ENCODE measurements at places on chromosomes 4 and X.

GRCh38 chr4:57119054-57119651 lies 9.0 kb upstream of the IGFBP7 start:
- no peak for DNase-seq

DNA sequence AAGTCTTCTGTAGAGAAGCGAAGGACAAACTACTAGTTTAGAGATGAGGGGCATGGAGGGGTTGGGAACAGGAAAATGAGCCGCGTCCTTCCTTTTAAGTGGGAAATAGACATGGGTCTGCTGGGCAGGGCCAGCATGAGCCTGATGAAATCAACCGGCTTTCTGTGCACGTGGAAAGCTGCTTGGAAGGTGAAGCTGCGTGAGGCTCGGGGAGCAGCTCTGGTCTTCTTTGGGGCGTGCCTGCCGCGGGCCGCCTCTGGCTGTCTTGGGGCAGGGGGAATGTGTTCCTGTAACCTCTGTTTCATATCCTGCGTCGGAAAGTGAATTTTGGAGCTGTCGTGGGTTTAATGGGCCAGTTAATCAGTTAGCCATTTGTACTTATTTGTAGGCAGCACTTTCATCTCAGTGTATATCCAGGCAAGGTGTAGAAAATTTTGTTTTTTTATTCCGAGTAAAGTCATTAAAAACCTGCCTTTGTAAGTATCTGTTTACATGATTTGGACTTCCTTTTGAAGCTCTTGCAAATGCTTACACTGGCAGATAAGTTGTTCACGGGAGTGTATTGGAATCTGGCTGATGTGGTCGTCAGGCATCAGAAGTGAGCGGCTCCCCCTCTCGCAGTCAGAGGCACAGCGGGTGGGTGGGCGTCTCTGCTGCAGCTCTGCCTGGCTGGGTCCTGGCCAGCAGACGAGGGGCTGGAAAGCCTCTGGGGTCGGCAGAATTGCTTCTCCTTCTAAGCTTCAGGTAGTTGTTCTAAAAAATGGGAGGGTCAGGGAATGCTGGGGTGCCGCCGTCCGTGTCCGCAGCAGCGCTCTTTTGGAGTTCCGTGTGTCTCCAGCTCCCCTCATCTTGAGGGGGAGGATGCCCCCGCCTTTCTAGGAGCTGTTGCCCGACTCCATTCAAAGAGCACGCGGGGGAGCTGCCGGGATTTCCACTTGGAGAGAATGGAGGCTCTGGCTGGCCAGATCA lies 70.5 kb upstream of the HGFAC start:
- no peak for DNase-seq

- DNase-seq: no peak
These were observed 26.6 kb upstream of the MAN2B2 start for GRCh38 chr4:6548201-6548881.

GRCh38 chr4:140152013-140152703 lies 1.8 kb downstream of the MAML3 start:
- DNase-seq: no peak
